ENCODE measurements at places on chromosomes 12 and 14.

- DNase-seq = no peak
These were observed 37.8 kb downstream of the MARK3 start for GRCh38 chr14:103423050-103423461.

GRCh38 chr12:10212739-10213131 is at the start of gene GABARAPL1:
GABARAPL1 (plus strand) TSS chr12:10212877; CDS start chr12:10213130, 253 bp downstream.
- DNase-seq = peak; percentile 61

DNA sequence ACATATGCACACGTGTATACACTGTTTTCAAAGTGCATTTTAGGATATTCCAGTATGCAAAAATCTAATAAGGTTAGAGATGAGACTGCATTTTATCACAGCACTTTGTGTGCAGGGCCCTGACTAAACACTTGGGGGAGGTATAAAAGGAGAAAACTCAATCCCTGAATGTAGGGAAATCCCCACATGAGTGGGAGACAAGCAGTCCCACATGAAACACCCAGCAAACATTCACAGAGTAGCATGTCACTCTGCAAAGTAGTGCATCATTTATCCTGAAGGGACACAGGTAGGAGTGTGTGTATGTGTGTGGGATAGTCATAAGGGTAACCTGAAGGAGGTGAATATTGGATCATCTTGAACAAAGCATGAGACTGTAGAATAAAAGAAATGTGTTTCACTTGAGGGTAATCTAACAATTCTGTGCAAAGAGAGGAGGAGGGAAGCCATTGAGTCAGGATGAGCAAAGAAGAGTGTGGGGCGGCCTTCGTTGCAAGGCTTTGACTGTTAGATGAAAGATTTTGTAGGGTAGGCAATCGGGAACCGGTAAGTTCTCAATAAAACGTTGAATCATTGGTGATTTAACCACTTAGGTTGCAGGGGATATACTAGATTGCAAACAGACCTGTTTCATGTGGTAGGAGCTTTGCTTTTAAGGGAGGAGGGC is 2.9 kb downstream of the PRPF40B start:
- DNase-seq = no peak

DNA sequence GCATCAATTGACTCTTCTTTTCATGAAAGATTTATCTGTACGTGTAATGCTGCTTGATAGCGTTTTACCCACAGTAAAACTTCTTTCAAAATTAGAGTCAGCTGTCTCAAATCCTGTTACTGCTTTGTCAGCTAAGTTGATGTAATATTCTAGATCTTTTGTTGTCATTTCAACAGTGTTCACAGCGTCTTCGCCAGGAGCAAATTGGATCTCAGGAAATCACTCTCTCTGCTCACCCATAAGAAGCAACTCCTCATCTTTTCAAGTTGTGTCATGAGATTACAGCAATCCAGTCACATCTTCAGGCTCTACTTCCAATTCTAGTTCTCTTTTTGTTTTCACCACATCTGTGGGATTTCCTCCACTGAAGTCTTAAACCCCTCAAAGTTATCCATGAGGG is 9.5 kb downstream of the PCNX1 start:
- no peak for DNase-seq

GRCh38 chr12:52318241-52318990 is 2.8 kb downstream of the KRT83 start:
- DNase-seq = no peak

- no peak for DNase-seq
These were observed 1413.2 kb downstream of the LRFN5 start for GRCh38 chr14:43019826-43020225.

GRCh38 chr14:104118006-104118844 is 20.2 kb upstream of the KIF26A start:
- DNase-seq = no peak

DNA sequence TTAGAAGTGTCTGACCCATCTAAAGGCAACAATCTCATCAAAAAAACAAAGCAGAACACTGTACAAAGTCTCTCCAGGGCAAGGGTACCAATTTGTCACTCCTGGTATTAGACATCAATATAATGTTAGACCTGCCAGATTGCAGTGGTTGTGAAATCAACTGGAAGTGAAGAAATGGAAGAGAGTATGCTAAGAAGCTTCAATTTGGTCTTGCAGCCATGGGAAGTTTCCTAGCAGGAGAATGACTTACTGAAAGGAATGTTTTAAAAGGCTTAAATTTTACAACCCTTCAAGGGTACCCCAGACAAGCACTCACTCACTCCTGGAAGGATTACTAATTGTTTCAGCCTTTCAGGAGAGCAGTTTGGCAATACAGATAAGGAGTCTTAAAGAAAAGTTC is 18.9 kb downstream of the LLPH start:
- DNase-seq = no peak

DNA sequence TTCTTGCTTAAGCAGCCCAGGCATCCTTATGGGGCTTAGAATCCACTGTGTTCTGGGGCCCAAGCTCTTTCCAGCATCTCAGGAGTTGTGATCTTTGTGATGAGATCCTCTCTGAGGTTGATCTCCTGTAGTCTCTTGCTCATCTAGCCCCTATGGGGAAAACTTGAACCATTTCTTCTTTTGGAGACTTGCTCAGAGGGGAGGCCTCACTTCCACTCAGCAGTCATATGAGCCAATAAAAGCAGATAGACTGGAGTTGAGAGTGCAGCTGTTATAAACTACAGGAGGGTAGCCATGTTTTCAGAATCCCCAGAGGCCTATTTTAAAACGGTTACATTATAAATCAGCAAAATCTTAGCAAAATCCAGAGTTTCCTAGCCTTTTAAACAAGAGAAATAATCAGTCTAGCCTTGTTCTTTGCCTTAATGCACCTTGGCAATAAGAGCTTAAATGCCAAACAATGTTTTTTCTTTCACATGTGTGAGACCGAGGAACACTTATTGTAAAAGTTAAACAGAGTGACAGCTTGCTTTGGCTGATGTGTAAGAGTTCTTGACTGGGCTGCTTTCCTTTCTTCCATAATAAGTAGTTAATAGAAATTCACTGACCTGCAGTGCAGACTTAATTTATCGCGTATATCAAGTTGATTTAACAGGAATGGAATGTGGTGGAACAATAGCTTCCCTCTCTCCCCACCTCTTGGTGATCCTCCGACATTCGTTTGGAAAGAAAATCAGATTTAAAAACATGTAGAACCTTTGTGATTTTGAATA is 168.3 kb downstream of the NEDD1 start:
- DNase-seq = no peak

DNA sequence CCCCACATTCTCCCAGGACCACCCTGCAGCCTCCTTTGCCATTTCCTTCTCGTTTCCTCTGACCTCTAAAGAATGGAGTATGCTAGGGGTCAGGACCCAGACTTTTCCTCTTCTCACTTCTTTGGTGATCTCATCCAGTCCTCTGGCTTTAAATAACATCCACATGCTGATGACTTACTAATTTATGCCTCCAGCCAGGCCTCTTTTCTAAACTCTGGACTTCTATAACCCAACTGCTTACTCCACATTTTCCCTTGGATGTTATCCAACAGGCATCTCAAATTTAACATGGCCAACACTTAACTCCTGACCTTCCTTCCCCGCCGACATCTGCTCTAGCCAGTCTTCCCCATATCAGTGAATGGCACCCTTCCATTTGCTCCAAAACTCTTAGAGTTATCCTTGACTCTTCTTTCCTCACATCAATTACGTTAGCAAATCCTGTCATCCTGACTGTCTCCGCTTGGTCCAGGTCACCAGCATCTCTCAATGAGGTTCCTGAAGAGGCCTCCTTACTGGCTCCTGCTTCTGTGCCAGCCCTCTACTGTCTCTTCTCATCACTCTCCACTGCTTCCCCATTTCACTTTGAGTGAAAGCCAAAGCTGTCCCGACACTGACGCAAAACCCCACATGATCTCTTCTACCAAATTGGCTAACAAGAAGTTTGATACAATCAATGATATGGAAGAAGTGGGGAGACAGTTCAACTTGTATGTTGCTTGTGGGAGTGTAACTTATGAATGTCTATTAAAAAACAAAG is 42.7 kb downstream of the TMBIM6 start:
- no peak for DNase-seq

DNA sequence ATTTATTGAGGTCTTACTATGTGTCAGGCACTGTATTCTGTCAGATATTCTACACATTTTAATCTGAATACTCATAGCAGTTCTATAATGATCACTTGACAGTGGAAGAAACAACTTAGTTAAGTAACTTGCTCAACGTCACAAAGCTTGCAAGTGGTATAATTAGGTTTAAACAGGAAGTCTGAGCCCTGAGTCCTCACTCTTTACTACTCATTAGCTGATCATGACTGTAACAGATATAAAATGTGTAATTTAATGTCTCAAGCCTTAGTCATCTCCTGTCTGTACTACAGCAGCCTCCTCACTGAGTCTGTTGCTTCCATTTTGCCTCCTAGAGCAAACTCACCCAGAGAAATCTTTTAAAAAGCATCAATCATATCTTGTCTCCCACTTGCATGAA is 38.9 kb downstream of the PPP4R4 start:
- no peak for DNase-seq

- DNase-seq = no peak
These were observed 85.3 kb downstream of the LRP6 start for GRCh38 chr12:12181511-12181910.

DNA sequence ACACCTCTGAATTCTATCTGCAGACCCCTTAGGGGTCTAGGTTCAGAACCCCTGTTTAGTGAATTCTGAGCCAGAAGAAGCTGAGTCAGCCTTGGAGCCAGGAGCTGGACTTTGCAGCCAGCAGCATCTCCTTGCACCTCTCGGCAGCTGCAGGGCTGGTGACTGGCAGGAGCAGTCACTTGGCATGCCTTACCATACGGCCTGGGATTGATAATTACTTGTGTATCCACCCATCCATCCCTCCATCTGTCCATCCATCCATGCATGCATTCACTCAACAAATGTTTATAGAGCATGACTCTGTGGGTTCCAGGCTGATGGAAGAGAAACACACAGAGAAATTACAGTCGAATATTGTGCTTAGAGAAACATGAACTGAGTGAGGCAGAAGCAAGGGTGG is 67.5 kb upstream of the PRIMA1 start:
- DNase-seq = no peak

- DNase-seq = no peak
These were observed 80.5 kb upstream of the GARIN6 start for GRCh38 chr12:99567072-99567471.

GRCh38 chr14:59870277-59871165 is at the start of gene RTN1:
RTN1 (minus strand) TSS chr14:59870776; CDS start chr14:59870630, 146 bp downstream.
- peak; percentile 6 for DNase-seq

DNA sequence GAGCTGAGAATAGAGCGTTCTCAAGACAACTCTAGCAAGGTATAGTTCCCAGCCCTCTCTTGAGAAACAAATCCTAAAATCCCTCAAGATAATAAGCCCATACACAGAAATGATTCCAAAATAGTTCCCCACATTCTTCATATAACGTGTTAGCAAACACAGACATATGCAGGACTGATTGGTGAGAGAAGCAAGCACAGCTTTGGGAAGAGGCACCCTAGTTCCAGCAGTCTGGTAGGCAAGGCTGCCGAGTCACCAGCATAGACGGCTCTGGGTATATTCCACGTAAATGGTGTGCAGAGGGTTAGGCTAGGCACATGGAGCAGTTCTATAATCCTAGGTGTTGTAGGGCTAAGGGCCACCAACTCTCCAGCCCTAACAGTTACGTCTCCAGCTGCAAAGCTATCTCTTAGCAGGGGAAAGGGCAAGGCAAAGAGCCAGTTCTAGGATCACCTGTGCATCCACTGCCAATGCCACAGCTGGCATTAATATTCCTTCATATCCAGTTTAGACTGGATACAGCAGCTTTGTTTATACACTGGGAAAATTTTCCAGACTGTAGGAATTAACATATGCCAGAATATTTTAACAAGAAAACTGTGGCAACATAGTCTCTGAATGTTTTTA is 52.9 kb downstream of the SH2B3 start:
- DNase-seq = no peak

DNA sequence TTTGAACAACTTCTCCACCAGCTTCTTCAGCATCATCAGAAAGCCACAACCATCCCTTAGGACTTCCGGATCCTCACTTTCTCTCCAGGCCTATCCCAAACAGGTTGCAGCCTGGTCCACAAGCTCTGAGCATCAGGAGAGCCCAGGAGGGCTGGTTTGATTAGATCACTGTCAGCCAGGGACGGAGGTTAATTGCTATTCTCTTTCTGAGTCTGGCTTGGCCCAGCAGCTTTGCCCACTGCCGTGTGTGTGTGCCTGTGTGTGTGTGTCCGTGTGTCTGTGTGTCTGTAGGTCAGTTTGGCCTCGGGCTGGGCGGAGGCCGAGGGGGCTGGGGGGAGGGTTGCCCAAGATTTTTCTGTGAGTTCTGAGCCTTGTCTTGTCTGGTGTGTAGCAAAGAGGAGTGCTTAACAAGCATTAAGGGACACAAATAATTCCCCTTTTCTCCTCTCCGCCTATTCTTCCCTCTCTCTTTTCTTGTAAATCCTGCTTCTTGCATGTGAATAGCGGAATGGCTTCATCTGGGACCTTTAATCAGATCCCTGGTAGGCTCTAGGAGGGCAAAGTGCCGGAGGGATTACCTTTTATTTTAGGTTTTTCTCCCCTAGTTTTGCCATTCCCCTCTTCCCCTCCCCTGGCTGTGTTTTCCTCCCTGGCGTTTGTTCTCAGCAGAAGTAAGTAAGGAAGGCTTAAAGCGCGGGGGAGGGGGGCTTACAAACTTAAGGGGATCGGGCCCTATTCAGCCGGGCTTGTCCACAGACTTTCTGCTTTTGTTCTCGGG is 138.2 kb upstream of the LHX5 start:
- DNase-seq = no peak

- DNase-seq = no peak
These were observed 101.1 kb downstream of the ZFP36L1 start for GRCh38 chr14:68691792-68692118.

GRCh38 chr12:128534906-128535305 is 267.9 kb downstream of the TMEM132C start:
- DNase-seq = no peak

DNA sequence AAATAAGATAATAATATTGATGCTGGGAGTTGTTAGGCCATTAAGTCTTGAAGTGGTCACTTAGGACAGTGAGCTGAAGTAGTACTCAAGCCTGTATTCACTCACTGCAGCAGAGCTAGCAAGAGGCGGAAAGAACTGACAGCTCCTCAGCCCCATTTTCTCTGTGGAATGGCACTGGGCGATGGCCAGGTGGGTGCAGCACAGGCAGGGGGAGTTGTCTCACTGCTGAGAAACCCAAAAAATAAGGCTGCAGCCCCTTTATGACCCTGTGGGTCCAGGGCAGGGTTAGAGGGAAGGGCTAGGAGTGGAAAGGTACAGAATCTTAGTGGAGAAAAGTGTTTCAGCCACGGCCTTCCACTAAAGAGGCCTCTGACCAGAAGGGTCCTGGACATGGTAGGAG is 35.5 kb downstream of the PDZRN4 start:
- DNase-seq = no peak

GRCh38 chr14:103739466-103739792 is 23.8 kb downstream of the ZFYVE21 start:
- no peak for DNase-seq

DNA sequence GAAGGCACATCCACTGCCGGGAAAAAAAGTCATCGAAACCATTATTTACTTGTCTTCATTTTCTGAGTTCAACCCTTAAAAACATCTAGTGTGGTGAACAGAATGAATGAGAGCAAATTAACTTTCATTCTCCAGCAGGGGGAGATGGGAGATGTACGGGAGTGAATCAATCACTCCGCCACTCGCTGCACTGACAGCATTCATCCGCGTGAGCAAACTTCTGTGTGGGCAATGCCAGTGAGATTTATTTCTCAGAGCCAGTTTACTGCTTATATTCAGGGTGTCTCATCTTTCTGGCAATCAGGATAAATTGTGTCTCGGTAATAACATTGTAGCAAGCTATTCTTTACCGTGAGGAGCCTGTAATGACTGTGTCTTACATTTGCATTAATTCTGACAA is 463.6 kb upstream of the MIS18BP1 start:
- DNase-seq = no peak

Data from stimulated activated CD4-positive, alpha-beta T cell treated with anti-CD3 and anti-CD28 coated beads, Interleukin-12 subunit alpha, Interleukin-12 subunit beta, amount 100 ng/mL, for 24 hours (primary cell).